Esophagus muscularis mucosa (tissue), 4 donors: ENCODE measurements at places on chromosomes 5 and 9.

DNA sequence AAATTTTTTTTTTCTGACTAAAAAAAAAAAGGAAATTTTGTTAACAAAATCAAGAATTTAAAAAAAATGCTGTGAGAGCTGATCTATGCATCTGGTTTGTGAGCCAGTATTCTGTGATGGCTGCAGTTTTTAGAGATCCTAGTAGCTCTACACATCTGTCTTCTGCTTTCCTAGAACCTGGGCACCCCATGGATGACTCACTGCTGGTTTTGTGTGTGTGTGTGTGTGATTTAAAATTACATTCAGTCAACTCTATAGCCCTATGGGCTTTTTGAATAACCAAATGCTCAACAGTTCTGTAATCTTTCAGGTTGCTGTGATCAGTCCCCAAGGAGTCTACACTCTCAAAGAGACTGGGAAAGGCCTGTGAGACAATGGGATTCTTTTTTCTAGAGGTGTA is 2.5 kb upstream of the PSMD5 start:
- no peak for DNase-seq

DNA sequence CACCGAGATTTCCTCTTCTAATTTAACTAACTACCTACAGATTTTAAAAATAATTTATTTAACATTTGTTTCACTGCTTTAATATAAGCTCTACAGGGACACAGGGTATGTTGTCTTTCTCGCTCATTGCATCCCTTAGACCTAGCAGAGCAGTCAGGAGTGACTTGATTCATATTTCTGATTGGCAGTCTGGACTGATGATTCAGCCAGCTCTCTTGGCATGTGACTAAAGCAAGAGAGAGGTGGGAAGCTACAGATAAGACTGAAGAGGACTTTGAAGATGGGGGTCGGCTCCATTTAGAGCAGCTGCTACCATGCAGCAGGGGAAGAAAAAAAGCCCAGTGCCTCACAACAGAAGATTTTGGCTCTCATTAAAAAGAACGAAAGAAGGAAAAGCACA is 173.4 kb upstream of the STK32A start:
- DNase-seq, result no peak

GRCh38 chr5:124701016-124701415 is 45.4 kb downstream of the ZNF608 start:
- no peak for DNase-seq

DNA sequence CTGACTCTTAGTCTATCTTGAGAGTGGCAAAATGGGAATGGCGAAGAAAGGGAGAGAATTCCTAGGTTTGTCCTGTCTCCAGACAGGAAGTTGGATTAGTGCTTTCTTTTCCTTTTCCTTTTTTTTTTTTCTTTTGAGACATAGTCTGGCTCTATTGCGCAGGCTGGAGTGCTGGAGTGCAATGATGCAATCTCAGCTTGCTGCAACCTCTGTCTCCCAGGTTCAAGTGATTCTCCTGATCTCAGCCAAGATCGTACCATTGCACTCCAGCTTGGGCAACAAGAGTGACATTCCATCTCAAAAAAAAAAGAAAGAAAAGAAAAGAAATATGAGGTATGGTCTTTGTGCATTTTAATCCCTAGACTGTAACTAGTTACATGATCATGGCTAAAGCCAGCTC is 12.6 kb upstream of the KIF27 start:
- DNase-seq, result no peak

GRCh38 chr9:80191108-80191507 is 619.3 kb downstream of the TLE4 start:
- no peak for DNase-seq

DNA sequence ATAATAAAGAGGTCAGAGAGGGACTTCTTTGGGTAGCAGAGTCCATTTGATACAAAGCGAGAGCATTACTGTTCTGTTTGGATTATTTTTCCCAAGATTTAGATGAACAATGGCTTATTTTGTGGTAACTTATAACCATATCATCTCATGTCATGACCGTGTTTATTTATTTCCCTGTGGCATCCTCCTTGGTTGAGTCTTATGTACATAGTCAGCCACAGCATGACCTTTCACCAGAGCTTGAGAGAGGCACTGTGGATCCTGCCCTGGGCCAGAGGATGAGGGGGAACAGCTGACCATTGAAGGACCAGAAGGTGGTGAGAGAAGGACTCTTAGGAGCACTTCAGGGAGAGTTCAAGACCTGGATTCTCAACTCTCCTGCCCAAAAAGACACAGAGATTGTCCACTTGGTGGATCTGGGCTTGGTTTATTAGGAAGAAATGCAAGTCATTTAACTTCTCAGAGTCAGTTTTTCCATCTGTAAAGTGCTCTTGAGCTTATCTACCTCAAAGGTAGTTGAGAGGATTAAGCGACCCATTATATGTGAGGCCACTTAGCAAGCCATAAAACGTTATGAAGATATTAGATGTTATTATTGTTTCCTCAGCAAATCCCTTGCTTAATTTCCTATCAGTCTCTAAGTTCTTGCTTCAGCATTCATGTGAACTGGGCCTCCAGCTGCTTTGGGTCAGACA is 51.4 kb downstream of the PPIC start:
- DNase-seq, result no peak

DNA sequence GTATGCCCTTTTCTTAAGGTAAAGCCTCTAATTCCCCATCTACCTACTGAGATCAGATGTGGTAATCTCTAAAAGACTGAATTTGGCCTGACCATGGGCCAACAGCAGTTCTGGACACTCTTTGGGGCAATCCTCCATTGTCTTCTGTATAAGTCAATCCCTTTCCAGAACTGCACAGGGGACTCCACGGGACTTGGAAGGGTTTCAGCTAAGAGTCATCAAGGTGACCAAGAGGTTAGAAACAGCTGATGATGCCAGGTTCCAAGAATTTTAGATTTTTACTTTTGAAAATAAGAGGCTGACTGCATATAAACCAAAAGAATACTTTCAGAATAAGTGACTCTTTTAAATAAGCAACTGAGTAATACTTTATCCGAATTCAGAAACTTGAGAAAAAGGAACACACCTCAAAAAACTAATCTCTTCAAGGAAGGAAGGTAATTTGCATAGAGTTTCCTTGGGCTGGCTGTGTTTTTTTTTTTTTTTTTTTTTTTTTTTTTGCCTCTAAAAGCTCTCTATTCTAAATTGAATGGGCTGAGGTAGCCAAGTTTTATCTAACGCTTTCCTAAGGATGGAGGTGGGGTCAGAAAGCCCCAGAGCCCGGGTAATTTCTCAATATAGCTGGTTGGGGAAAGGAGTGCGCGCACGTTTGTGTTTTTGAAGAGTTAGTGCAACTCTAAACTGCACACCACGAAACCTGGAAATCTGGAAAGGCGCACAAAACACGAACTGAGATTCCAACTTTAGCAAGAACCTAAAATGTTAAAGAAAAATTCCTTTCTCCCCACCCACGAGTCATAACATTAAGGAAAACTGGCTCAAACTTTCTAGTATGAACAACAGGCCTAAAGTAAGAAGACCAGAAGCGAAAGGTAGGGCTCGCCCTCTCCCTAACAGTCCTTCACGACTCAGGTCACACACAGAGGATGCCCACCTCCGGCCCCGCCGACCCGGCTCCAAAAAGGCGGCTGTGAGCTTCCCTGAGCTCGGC is 1.3 kb downstream of the VCP start:
- DNase-seq, result no peak

DNA sequence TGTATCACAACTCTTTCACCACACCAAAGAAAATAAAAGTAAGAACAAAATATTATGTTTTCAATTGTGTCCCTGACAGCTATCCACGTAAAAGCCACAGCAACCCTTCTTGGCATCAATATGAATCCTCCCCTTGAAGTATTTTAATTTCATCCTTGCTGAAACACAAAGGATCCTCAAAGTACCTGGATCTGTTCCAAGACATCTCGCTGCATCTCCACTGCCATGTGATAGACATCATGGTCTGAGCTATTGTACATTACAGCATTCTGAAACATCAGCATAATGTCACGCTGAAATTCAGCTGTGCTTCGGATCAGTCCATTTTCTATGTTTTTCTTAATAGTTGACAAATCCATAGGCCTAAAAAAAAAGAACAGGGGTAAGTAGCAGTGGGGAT is 17.7 kb downstream of the BRD8 start:
- DNase-seq, result no peak

- DNase-seq, result no peak
Observed at GRCh38 chr9:136875155-136875554, 9.0 kb upstream of the EDF1 start.

DNA sequence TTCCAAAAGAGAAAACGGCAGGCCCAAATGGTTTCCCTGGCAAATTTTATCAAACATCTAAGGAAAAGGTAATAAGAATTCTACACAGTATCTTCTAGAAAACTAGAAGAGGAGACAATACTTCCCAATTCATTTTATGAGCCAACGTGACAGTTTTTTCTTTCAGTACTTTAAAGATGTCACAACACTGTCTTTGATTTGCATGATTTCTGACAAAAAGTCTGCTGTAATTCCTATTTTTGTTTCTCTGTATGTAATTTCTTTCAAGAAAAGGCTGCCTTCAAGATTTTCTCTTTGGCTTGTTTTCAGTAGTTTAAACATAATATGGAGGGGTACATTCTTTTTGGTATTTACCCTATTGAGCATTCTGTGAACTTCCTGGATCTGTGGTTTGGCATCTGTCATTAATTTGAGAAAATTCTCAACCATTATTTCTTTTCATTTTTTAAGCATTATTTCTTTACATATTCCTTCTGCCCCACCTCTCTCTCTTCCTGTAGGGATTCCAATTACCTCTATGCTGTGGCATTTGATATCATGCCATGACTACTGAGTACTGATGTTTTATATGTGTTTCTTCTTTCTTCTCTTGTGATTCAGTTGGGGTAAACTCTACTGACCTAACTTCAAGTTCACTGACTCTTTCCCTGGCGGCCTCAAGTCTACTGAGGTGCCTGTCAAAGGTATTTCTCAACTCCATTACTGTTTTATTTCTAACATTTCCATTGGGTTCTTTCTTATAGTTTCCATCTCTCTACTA is 32.2 kb downstream of the ANKS6 start:
- DNase-seq, result no peak

- DNase-seq, result no peak
Observed at GRCh38 chr9:123315635-123316034, 40.4 kb upstream of the CRB2 start.

- no peak for DNase-seq
Observed at GRCh38 chr9:100033877-100034551, 64.8 kb downstream of the ERP44 start.

GRCh38 chr9:136051837-136052471 is 43.1 kb downstream of the NACC2 start:
- DNase-seq, result peak; percentile 92

DNA sequence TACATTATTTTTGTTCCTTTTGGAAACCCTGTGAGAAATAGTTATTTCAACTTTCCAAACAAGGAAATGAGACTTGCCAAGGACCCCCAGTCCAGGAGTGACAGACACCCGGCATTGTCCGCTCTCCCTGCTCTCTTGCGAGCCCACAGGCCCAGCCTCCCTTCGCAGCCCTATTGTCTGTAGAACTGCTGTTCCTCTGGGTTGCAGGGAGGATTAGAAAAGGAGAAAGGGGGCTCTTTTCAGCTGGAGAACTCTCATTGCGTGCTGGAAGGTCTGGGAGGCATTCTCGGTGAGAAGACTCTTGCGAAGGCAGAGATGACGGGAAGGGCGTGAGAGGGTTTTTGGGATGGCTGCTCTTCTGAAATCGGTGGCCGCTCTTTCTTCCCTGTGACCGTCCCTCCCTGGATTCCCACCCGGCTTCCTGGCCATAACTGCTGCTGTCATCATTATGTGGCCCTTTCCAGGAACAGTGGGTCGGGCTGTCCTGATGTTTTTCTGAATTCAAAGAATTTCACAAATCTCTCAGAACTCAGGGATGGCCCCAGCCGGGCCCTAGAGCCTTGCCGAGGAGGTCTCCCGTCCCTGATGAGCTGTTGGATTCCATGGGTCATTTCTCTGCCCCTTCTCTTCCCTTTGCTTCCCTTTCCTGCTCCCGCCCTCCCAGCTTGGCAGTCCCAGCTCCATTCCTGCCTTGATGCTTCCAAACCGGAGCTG is 29.8 kb downstream of the STC2 start:
- DNase-seq, result no peak

DNA sequence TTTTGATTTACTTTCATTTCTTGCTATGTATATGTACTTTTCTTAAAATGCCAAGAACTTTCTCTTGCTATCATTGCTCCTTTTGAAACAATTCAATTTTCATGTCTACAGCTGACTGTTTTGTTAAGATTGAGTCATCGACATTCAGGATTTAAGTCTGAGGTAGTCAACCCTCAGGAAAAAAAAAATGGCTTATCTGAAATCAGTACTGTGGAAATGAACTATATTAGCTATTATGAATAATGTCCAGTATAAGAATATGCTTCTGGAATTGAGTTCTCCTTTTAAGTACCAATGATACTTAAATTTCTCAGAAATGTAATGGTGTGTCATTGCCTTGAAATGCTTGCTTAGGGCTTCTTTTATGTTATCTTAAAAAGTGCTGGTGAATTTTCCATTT is 37.9 kb downstream of the TNFAIP8 start:
- DNase-seq, result no peak

- no peak for DNase-seq
Observed at GRCh38 chr9:86454701-86455615, 100.7 kb upstream of the TUT7 start.

DNA sequence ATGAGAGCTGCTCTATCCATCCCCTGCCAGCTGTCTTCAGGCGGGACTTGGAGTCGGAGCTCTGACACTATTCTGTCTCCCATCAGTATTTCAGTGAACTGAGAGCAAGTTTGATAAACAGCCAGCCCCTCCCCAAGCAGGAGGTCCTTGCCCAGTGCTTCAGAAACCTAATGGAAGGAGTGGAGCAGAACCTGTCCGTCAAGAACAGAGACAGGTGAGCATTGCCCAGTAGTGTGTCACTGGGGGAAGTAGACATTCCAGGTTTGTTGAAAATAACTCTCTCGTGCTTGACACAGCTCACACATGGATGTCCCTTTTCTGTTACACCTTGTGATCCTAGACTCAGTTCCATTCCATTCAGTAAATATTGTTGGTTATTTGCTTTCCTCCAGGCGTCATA is 13.2 kb upstream of the TLX3 start:
- DNase-seq, result no peak

- DNase-seq, result no peak
Observed at GRCh38 chr9:135889564-135890189, 17.7 kb downstream of the CAMSAP1 start.

DNA sequence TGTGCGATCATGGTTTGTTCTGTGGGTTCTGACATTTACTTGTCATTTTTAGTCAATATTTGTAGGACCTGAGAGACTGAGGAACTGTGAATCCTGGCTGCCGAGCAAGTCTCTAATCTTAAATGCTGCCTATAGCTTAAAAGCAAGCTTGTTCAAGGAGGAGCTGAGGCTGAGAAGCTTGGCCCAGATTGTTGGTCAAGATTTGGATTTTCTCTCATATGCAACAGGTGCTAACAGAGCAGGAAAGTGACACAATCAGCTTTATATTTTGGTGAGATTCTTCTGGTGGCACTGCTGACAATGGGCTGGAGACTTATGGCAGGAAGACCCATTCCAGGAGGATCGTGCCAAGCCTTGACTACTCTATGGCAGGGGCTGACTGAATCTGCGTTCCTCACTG is 192.5 kb downstream of the MAPKAP1 start:
- peak; percentile 77 for DNase-seq

DNA sequence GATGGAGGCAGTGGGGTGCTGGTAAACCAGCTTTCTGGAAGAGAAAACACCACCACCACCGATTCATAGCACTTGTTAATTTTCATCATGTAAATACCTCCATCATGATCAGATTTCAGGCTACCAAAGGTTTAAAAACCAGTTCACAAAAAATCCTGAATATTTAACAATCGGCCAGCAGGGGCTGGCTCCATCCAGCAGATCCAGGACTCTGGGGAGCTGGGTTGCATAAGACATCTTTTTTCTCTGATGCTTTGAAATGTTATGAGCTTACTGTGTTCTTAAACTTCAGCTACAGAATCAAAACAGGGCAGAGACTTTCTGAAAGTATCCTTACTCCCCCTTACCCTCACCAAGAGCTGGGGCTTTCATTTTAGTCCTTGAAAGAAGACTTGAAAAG is 14.6 kb upstream of the RNF183 start:
- DNase-seq, result no peak
